Omental fat pad (tissue), 4 donors: ENCODE measurements at places on chromosomes 1 and 21.

GRCh38 chr1:247060771-247061170 is 17.8 kb downstream of the ZNF670 start:
- no peak for DNase-seq

DNA sequence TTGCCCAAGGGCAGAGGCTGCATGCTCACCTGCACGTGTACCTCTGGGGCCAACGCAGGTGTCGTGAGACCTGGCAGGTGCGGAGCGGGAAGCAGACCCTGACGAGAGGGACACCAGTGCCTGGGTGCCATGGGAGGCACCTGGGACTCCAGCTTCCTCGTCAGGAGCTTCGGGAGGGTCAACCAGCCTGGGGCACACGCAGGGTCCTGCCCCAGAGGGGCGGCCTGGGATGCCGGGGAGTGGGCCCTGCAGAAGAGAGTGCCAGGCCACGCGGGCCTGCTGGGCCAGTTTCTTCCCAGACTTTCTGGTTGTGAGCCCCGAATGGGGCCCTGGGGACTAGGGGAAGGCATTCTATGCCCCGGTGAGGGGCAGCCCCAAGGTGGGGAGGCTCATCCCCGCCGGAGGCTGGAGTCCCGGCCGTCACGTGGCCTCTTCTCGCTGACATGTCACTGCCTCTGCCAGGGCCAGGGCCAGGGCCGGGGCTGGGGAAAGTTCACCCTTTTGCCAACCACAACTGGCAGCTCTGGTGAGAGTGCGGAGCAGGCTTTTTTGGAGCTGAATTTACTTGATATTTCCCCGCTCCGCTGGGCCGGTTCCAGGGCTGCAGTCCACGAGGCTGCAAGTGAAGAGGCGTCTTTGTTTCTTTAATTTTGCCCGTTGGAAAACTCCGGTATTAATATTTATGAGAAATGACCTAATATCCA is 38.5 kb upstream of the ACTRT2 start:
- DNase-seq: no peak

DNA sequence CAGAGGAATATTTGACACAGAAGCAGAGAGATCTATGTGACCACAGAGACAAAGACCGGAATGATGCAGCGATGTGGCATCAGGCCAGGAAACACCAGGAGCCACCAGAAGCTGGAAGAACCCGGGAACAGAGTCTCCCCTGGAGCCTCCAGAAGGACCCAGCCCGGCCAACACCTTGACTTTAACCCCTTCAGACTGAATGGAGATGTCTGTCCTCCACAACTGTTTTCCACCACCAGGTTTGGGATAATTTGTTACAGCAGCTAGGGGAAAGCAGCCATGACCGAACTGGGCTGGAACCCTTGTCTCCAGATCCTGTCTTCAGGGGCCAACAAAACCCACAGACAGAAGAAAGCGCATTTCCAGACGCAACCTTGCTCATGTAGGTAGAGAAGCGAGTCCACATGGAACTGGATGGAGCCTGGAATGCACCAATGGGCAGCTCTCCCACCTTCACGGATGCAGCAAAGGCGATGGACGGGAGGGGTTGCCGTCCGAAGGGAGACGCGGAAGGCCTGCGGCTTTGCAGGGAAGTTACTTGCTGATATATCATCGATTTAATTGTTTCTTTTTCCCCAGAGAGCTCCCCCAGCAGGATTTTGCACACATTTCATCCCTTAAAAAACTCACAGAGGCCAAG is 396.6 kb downstream of the NPHP4 start:
- DNase-seq: no peak

DNA sequence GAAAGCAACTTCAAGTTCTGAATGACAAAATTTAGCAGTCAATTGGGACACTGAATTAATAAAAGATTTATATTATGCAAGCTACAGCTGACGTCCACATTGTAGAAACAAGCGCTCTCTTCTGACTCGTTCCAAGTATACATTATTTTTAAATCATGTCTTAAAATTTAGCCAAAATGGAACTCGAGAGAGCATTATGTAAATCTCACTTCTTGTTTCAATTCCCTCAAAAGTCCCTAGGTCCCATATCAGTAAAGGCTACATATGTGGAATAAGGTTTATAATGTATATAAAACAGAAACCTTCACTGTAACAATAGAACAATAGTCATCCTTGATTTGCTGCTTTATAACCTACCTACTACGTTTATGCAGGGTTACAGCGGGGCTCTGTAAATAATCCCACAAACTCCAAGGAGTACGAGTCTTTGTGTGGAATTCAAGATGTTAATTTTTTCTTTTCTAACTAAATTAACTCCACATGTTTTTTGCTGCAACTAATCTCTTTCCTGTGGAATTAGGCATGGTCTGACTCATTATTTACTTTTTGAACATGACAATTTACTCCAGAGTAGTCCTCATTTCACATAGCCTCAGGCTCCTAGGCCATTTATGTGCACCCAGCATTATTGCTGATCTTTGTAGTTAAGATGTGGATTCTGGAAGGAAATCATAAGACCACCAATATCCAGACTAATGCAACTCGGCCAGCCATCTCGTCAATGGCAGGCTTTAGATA is 785.1 kb downstream of the LTN1 start:
- DNase-seq: no peak

DNA sequence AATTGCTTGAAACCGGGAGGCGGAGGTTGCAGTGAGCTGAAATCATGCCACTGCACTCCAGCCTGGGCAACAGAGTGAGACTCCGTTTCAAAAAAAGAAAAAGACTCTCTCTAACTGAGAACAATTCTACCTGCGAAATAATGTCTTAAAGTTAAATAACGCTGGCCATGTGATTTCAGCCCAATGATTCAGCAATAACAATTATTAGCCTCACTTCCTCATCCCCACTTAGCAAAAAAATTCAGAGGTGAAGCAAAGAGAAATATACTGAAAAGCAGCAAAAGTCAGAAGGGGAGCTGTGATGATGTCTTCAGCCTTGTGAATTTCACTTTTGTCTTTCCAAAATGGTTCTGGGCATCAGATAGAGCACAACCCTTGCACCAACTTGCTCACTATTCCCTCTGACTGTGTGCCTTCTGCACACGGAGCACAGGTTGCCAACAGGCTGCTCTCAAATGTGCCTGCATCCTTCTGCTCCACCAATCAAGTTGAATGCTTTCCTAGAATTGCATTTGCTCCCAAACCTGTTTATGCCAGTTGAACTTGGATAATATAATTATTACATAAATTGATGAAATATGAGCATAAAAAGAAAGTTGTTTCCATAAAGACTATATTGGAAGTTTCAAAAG is 79.8 kb upstream of the IPO9 start:
- no peak for DNase-seq

DNA sequence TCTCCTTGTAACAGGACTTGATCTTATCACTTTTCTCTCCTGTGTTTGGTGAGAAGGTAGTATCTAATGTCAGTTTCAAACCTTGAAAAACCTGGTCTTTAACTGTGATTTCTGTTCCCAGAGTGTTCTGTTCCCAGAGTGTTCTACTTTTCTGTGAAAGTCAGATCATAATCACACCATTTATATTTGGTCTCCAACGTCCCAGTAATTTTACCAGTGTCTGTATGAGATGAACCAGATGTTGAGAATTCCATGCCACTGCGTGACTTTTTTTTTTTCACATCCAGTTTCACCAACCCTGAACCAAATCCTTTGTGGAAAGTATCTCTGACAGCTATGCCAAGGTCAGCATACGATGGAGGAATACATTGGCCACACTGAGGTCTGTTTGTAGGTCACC is 365.2 kb downstream of the USP25 start:
- DNase-seq: no peak

DNA sequence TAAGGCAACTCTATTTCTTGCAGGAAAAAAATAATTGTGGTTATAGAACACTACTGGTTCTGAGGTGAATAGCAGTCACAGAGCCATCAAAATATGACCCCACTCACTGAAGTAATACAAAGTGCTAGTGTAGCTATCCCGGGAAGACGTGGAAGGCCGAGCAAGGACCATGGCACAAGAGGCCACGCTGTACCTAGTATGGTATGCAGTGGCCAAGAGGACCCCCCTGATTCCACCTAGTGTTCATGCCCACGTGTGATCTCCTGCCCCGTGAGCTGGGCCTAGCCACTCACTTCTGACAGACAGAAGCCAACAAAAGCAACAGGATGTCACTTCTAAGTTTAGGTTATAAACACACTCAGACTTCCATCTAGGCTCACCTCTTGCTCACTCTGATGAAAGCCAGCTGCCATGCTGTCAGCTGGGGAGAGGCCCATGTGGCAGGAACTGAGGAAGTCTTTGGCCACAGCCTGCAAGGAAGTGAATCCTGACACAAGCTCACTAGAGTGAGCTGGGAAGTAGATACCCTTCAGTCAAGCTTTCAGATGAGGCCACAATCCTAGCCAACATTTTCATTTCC is 21.7 kb upstream of the LSS start:
- no peak for DNase-seq

DNA sequence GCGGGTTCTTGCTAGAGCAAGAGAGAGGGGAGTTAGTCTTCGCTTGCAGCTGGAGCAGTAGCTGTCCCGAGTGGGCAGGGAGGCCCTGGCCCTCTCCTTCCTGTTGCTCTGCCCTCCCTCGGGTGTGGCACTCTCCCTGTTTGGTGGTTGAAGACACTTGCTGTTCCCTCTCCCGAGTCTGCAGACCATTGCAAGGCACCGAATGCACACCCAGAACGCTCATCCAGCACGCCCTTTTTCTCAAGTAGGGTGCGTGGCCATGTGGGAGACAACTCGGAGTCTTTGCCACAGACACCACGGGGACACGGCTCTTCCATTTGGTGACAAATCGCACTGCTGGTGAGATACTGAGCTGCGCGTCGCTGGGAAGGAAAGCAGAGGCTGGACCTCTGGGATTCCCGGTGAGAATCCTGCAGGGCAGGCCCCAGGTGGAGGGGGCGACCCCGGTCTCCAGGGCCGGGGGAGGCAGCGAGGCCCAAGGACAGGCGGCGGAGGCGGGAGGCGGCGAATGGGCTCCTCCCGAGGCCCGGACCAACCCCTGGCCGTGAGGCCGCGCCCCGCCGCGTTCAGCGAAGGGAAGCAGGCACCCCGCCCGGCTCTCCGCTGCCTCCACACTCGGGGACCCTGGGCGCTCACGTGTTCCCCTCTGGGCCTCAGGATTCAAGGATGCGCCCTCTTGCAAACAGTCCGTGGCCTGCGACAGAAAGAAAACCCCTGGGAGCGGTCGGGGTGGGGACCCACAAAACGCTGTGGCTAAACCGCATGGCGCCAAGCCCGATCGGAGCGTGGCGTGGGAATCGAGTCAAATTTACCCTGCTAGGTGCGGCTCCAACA is 10.4 kb upstream of the TMEM200B start:
- no peak for DNase-seq

- DNase-seq: no peak
Observed at GRCh38 chr1:167472752-167473521, 45.4 kb downstream of the CD247 start.

- no peak for DNase-seq
Observed at GRCh38 chr1:43354471-43354870, 4.3 kb upstream of the CDC20 start.

GRCh38 chr1:36625253-36625934 is 142.7 kb upstream of the CSF3R start:
- no peak for DNase-seq

DNA sequence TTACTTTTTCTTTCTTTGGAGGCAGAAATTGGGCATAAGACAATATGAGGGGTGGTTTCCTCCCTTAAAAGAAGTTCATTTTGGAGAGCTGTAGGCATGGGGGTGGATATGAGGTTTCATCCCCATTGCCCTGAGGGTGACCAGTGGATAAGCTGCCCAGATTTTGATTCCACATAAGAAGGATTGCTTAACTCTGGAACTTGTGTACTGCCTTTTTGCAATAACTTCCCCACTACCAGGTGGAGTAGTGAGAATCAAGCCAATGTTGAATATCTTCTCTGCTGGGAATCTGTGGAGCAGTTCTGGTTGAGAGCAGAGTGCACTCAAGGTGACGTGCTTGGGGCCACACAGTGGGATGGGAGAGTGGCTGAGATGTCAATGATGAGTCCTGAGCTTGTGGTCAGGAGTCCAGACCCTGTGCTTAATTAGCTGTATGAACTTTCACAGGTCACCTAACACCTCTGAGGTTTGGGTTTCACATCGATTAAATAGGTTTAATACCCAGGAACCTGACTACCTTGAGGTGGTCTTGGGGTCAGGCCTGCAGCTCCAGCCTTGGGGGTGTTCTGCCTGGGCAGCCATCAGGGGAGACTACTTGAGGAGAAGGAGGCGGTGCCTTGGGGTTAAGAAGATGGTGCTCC is 152.9 kb downstream of the FCRL5 start:
- no peak for DNase-seq

- no peak for DNase-seq
Observed at GRCh38 chr1:156700736-156701531, 4.4 kb downstream of the CRABP2 start.

GRCh38 chr21:38661197-38661871 is 144.4 kb upstream of the ETS2 start:
- no peak for DNase-seq

GRCh38 chr21:41887667-41888066 is 8.5 kb upstream of the PRDM15 start:
- no peak for DNase-seq

GRCh38 chr1:232457595-232457994 is 172.3 kb downstream of the SIPA1L2 start:
- DNase-seq: no peak
